Effector CD4-positive, alpha-beta T cell (primary cell): ENCODE measurements at places on chromosomes 1 and 21.

DNA sequence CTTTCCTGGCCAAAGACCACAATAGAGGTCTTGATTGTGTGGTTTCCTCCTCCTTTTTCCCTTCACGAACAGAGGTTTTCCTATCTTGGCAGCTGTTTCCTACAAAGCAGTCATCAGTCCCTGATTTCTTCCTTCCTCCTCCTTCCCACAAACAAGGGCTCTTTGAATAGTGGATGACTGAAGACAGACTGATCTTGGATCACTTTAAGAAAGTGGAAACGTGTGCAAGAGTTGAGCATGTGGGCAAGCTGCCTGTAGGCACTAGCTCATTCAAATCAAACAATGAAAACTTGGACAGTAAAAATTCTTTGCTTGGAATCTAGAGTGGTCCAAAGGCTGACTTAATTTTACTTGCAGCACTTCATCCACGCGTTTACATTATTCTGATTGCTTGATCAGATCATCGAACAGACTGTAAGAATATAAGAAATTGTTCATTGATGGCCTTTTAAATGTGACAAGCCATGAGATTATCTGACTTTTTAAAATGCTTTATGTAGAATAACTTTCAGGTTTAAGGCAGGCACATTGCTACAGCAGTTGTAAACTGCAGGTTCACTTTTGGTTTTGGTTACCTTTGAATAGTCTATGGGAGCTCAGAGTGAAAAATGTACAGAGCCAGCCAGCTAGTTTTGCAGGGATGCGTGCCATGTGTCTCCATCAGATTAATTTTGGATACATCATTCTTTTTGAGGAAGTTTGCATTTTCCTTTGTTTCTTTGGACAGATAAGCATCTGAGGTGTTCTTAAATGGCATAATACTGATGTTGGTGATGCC is 34.4 kb downstream of the ADGRL2 start:
- DNase-seq, result no peak

DNA sequence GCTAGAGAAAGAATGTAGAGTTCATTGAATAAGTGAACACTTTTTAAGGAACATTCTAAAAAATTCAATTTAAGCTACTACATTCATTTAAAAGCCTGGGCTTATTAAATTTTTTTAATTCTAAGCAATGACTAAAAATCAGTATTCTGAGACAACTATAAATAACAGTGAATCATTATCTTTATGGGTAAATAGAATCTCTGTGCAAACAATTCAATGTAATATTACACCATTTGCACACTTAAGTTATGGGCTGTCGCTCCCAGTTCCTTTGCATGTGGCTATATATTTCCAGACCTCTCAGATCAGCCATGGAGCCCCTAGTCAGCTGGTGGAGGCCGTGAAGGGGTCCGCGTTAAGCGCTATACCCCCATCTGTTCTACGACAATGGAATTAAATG is 65.1 kb downstream of the KCNK1 start:
- no peak for DNase-seq

DNA sequence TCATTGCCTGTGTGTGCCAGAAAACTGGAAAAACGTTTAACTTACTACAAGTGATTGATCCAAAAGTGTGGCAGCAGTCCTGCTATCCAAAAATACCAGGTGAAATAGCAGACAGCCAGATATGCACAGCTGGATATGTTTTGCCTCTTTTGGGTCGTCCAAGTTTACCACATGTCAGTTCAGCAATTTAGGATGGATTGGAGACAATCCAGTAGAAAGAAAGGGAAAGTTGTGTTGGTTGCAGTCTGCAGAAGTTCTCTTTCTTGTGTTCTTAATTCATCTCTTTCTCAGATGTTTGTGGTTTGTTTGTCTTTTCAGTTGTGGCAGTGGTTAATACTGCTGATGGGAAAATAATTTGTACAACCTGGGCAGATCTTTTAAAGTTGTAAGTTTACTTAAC is 645.0 kb downstream of the PTPRC start:
- no peak for DNase-seq

DNA sequence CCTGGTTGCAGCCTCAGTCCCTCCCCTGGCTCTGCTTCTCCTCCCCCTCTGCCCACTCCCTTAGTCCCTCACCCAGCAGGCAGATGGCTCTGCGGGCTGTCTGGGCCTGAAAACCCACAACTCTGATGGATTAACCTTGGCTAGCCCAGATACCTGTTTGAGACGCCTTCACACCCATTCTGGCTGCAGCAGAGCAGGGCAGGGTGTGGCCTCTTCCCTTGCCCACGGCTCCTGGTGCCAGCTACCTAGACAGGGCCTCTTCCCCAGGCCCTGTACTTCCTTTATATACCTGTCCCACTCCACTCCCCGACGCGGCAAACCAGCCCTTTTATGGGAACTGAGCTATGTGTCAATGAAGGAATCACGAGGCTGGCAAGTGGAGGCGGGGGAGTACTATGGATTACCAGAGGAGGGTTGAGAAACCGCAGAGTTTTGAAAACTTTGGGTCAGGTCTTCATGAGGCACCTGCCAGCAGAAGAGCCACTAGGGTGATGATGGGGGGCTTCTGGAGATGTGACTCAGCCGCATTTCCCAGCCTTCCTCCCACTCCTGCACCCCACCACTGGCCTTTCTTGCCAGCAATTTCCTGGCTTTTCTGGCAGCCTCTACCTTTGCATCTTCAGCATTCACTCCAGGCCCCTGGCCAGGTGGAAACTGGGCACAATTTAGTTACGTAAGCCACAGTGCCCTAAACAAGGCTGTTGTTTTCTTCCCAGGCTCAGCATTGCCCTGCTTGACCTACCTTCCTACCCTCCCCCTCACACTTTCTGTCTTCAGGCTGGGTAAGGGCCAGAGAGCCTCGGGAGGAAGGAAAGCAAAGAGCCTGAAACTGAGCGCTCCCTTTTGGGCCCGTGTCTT is at the start of gene CHI3L1:
Gene CHI3L1 (minus strand): TSS at position 259 of the 858 bp plus-strand sequence. CDS start 81 bp downstream, at position 178.
- no peak for DNase-seq

GRCh38 chr1:20486457-20487235 is 636 bp upstream of the CAMK2N1 start:
- DNase-seq, result no peak

- no peak for DNase-seq
Measured at GRCh38 chr1:98458511-98459485, 202.7 kb upstream of the SNX7 start.

- no peak for DNase-seq
Measured at GRCh38 chr1:152442301-152442700, 28.2 kb upstream of the CRNN start.

DNA sequence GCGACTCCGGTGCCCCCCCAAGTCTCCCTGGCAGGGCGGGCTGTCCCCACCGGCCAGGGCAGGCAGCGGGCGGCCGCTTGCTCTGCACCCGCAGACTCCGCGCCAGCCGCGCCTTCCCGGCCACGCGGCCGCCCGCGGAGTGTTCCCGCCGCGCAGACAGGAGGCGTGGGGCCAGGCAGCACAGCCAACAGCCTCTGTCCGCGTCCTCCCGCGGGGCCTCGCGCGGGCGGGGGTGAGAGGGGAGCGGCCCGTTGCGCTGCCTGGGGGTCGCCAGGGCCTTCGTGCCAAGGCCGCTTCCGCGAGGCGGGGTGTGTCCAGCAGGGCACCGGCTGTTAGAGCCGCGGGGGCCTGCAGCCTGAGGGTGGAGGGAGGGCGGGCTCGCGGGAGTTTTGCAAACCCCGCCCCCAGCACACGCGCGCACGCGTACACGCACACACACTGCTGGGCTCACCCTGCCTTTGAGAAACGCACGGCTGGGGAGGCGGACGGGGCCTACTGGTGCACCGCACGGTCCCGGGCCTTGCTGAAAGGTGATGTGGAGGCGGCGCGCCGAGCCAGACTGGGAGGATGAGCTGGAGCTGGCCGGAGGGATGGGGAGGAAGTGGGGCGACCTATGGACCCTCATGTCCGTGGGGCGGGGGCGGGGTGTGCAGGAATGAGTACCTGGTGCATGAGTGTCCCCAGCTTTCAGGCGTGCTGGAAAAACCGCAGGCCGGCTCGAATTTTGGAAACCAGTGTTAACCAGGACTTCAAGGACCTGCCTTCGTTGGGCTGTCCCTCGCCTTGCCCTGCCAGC is 41.5 kb downstream of the KIAA1614 start:
- DNase-seq, result peak; percentile 37

- no peak for DNase-seq
Measured at GRCh38 chr1:196774175-196774574, 465 bp upstream of the CFHR3 start.

DNA sequence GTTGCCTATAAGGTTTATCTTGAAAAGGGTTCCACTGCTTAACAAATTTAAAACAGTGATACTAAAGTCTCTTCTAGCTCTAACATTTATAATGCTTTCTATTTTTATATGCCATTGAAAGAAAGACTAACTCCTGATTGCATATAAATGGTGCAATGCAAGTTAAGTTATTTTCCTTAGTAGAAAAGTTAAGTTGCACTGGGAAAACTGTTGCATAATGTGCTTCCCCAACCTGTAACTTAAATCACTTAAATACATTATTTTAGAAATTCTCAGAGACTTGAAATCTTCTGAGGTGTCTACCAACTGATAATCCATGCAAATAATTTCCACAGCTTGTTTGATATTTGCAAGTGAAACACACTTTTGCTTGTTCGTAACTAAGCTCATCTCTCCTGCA is 175.0 kb upstream of the HMCN1 start:
- no peak for DNase-seq

- no peak for DNase-seq
Measured at GRCh38 chr1:100757946-100758345, 38.4 kb downstream of the VCAM1 start.

GRCh38 chr1:22738522-22738921 is 27.9 kb downstream of the EPHB2 start:
- no peak for DNase-seq

DNA sequence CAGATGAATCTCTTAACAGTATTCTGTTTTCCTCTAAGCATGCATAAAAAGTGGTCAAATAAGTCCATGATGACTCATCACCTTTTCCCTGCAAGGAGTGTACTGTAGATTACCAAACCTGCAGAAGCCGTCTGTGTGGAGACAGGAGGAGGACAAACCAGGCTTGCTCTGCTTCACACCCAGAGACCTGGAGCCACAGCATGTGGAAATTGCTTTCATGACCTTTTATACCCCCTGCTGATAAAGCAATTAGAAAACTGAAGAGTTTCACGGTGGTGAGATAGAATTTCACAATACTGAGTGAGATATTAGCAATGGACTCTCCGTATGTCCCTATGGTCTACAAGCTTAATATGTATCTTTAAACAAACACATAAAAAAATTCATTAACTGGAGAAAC is 9.4 kb downstream of the CORT start:
- no peak for DNase-seq

DNA sequence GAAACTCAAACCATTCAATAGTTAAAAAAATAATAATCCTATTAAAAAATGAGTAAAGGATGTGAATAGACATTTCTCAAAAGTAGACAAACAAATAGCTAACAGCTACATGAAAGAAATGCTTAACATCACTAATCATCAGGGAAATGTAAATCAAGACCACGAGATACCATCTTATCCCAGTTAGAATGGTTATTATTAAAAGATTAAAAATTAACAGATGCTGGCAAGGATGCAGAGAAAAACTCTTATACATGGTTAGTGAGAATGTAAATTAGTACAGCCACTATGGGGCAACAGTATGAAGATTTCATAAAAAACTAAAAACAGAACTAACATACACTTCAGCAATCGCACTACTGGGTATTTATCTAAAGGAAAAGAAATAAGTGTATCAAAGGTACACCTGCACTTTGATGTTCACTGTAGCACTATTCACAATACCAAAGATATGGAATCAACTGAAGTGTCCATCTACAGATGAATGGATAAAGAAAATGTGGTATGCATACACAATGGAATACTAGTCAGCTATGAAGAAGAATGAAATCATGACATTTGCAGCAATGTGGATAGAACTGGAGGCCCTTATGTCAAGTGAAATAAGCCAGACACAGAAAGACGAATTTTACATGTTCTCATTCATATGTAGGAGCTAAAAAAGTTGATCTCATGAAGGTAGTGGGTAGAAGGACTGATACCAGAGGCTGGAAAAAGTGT is 117.9 kb downstream of the ACBD6 start:
- no peak for DNase-seq

DNA sequence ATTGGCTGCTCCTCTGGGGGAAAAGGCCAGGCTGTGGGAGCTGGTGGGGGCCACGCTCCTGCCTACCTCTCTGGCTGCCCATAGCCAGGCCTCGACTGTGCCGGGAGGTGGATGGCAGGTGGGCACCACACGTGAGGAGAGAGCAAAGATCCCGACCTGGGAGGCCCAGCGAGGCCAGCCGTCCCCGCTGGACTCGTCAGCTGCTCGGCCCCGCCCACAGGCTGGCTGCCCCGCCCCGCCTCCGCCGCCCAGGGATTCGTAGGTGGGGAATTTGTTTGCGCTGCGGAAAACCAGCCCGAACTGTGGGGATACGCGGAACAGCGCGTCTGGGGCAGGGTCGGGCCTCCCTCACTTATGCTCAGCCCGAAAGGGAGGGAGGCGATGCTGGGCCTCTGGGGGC is 31.7 kb downstream of the TP73 start:
- DNase-seq, result no peak

DNA sequence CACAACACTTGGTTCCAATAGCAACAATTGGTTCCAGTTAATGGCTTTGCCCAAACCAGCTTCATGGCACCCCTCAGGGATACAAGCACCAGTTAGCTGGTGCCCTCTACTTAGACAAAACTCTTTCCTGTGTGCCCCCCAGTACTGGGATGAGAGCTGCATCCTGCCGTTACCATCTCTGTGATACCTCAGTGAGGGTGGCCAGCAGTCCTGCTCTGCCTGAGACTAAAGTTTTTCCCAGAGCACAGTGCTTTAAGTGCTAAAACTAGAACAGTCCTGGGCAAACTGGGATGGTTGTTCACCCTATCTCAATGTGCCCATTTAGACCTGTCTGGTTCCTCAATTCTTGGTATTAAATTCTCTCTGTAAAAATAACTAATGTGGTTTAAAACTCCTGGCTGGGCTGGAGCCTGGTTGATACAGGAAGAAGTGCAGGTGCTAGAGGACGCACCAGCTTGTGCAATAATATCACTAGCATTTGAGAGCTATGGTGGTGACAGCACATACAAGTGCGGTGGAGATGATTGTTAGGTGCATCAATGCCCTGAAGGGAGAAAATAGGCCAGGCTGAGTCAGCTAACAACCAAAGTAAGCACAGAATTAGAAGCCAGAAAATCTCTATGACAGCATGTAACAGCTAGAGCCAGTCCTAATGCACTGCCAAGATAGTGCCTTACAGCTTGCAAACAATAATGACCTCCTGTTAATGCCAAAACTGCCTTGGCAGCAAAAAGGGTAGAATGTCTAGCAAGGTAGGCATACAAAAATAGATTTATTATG is 179.8 kb upstream of the GALNT2 start:
- no peak for DNase-seq

- no peak for DNase-seq
Measured at GRCh38 chr1:58158016-58158415, 388.5 kb downstream of the OMA1 start.

GRCh38 chr1:182889997-182890396 is 50.9 kb downstream of the DHX9 start:
- no peak for DNase-seq

- DNase-seq, result no peak
Measured at GRCh38 chr1:81664341-81664740, 136.4 kb upstream of the ADGRL2 start.

- DNase-seq, result no peak
Measured at GRCh38 chr1:193211539-193211938, 25.1 kb upstream of the B3GALT2 start.

- DNase-seq, result peak; percentile 55
Measured at GRCh38 chr1:156160743-156161171, 7.4 kb downstream of the SEMA4A start.

GRCh38 chr1:1442069-1442770 is 6.7 kb downstream of the VWA1 start:
- DNase-seq, result no peak

GRCh38 chr1:94603663-94604062 is 62.1 kb upstream of the F3 start:
- DNase-seq, result no peak

GRCh38 chr1:31445951-31446350 is 32.9 kb downstream of the SERINC2 start:
- no peak for DNase-seq
